AG09309 (cell line): ENCODE measurements at places on chromosomes 11 and 22.

DNA sequence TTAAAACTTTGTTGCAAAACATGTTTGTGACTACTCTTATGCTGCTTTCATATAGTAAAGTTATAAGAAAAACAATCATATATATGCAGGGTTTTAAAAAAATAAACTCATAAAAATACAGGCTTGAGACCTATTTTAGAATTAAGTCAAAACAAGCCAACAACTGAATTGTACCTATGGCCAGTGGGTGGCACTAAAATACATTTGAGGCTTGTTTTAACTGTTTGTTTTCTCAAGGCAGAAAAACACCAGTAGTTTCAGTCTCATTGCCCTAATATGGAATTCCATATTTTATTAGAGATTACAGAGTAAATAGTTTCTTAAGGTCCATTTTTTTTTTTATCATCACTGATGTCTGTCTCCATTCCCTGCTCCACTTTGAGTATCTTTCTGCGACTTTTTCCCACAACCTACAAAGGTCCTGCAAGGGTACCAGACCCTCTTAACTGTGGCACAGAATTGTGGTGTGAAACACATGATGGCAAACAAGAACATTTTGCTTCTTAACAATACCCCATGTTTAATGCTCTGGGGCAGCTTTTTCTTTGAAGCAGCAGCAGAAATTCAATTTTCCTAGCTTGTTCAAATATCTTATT is 8.5 kb upstream of the CCDC89 start:
- DNase-seq = no peak

- DNase-seq = no peak
Observed at GRCh38 chr22:23106344-23106743, 35.4 kb downstream of the RSPH14 start.

GRCh38 chr22:43147821-43148220 is 3.5 kb upstream of the TSPO start:
- no peak for DNase-seq

GRCh38 chr11:35116762-35117640 is 22.0 kb upstream of the CD44 start:
- DNase-seq = peak; percentile 71

- DNase-seq = no peak
Observed at GRCh38 chr11:113332023-113332422, 17.6 kb downstream of the TTC12 start.

DNA sequence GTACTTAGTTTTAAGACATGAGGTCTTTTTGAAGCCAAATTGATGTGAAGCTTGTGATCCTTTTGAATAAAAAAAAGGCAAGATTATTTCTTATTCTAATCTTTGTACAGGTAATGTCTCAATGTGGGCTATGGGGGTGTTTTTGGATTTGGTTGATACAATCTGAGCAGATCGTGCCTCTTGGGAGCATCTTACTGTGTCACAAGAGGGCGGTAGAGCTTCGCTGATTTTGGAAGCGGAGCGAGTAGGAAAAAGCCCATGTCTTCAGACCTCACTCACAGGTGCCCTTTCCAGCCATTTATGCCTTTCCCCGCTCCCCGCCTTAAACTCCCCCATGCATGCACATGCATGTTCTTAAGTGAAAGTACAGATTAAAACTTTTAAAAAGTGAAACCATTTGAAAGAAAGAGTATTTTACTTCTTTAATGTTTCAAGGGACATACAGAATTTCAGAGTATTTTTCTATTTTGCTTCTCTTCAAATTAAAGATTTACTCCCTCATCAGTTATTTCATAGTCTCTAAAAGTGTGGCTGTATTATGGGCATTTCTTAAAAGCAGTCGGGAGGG is 18.8 kb downstream of the DDX25 start:
- peak; percentile 27 for DNase-seq

- DNase-seq = peak; percentile 5
Observed at GRCh38 chr22:24466716-24467328, 28.3 kb upstream of the UPB1 start.

DNA sequence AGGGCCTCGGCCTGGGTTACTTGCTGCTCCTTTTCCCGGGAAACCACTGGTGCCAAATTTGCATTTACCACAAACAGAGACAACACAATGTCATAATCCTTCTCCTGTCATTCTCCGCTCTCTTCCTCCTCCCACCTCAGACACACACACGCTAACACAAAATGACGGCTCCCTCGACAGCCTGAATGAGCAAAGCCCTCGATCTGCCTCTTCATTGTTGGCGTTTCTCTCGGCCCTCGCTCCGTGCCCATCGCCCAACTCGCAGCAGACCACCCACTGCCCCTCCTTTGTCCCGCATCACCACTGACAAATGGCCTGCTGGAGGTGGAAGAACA is 12.5 kb upstream of the TCF20 start:
- DNase-seq = no peak

DNA sequence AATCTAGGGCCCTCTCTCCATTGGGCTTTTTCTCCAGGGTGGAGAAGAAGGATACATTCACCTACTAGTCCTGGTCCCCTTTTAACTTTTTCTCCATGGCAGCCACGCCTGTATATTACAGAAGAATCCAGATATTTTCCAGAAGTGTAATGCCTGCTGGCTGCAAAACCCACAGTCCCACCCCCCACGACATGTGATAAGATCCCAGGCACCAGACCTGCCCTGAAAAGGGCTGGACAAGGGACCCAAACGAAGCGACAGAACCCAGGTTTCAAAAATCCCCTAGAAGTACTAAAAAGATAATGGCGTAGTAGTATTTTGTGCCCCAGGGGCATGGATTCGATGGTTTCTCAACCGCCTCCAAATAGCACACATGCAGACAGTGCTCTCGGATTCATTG is 2.8 kb downstream of the WT1 start:
- no peak for DNase-seq

- no peak for DNase-seq
Observed at GRCh38 chr22:46602025-46602424, 18.2 kb upstream of the GRAMD4 start.

- no peak for DNase-seq
Observed at GRCh38 chr11:47376107-47376524, 2.2 kb downstream of the SPI1 start.

- no peak for DNase-seq
Observed at GRCh38 chr11:75189911-75190310, 39.0 kb downstream of the SLCO2B1 start.

DNA sequence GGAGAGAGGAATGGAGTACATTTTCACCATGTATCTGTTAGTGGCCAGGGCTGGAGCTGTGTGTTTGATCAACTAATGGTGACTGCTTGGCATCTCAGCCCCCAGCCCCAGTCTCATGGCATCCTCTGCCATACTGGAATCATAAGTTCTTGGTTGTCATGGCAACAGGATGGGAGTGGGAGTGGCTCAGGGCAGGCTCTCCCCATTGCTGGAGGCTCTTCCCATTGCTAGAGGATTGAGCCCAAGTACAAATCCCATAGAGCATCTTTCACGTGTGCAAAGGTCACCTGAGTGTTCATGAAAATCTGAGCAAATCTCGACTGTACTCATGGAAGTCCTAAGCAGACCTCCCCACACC is 14.9 kb downstream of the DNAJB13 start:
- DNase-seq = no peak

GRCh38 chr11:2118677-2119076 is 20.5 kb downstream of the IGF2 start:
- DNase-seq = no peak

DNA sequence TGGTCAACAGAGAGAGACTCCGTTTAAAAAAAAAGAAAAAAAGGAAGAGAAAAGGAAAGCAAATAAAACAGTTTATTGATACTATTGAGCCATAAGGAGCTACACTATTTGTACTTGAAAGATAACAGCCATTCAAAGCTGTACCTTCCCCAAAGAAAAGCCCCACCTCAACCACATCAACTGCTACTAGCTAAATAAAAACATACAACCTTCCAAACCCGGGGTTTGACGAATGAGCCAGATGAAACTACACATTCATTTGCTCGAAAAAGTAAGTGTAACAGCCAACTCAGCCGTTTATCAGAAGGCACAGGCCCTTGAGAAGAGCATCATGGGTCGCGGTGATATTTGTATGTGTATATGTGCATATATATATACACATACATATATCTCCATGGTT is 78.4 kb downstream of the SIK3 start:
- no peak for DNase-seq

DNA sequence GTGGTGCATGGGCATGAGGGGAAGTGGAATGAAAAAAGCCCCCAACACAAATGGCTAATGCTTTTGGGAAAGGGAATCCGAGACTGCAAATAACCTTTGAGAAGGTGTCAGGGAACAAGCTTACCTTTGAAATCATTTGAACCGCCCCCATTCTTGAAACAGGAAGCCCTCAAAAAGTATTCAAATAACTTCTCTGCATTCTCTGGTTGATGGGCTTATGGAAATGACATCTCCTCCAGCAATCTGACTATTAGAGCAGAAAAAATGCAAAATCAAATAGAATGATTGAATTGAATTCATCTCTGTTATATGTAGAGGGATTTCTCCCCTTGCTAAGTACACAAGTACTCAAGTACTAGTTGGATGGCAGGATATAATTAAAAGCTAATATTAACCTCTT is 409.9 kb downstream of the TMEM135 start:
- DNase-seq = no peak

GRCh38 chr22:30196880-30197336 is 49.7 kb downstream of the LIF start:
- no peak for DNase-seq

- peak; percentile 63 for DNase-seq
Observed at GRCh38 chr22:40436505-40437431, 66.4 kb downstream of the SGSM3 start.

GRCh38 chr11:58861533-58861932 is 17.0 kb upstream of the GLYATL2 start:
- no peak for DNase-seq

- DNase-seq = no peak
Observed at GRCh38 chr11:64649291-64649697, 58.3 kb downstream of the SLC22A12 start.

DNA sequence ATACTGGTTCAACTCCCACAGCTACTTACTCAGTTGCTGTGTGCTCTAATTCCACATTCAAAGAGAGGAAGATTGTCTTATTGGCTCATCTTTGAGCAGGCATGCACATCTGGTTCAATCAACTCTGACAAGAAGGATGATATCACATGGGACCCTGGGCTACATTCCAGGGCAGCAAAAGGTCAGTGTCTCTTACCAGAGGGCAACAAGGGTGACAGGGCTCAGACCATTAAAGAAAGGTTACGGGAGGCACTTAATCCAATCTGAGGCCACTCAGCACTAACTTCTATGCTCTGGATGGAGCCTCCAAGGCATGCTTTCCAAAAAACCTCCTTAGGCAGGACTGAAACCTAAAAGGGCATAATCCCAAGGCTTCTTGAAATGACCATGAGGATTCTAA is 549.4 kb upstream of the API5 start:
- no peak for DNase-seq

- DNase-seq = no peak
Observed at GRCh38 chr11:47359586-47359985, 7.1 kb upstream of the MYBPC3 start.

DNA sequence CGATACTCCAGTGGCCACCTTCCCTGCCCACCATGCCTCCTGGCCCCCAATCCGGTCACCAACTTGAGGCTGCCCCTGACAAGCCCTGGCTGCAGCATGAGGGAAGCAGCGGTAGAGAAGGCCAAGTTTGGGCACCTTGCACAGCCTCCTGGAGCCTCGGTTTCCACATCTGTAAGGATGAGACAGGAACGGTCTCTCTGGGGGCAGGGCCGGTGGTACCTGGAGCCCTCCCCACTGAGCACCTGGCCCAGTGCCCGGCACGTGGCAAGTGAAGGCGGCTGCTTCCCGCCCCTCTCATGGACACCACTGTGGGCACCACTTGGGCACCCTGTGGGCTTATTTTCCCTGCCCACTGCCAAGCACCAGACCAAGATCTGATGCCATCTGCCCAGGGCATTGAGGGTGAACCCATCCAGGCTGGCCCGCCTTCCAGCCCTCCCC is 77.8 kb downstream of the CDKN1C start:
- DNase-seq = no peak

- DNase-seq = no peak
Observed at GRCh38 chr11:128289048-128289447, 298.3 kb downstream of the ETS1 start.

GRCh38 chr22:24424001-24424900 is 3.1 kb upstream of the ADORA2A start:
- DNase-seq = no peak

GRCh38 chr11:12687740-12688139 is 13.5 kb downstream of the TEAD1 start:
- no peak for DNase-seq

- no peak for DNase-seq
Observed at GRCh38 chr11:13333456-13333957, 55.9 kb downstream of the BMAL1 start.

GRCh38 chr11:45444796-45445195 is 158.7 kb upstream of the SYT13 start:
- DNase-seq = no peak

DNA sequence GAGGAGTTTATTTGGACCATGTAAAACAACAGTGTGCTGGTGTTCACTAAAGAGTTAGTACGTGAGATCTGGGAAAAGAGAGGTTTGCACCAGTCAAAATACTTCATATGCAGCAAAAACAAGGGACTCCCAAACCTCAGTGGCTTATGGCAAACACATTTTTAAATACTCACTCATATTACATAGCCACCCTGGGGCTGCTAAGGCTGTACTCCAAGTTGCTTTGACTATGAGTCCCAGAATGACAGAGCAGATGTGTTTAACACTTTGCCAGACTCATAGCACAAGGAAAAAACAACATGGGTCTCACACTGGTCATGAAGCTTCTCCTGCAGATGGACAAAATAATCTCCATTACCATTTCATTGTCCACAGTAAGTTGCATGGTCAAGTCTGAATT is 202.8 kb upstream of the GRIA4 start:
- DNase-seq = no peak

DNA sequence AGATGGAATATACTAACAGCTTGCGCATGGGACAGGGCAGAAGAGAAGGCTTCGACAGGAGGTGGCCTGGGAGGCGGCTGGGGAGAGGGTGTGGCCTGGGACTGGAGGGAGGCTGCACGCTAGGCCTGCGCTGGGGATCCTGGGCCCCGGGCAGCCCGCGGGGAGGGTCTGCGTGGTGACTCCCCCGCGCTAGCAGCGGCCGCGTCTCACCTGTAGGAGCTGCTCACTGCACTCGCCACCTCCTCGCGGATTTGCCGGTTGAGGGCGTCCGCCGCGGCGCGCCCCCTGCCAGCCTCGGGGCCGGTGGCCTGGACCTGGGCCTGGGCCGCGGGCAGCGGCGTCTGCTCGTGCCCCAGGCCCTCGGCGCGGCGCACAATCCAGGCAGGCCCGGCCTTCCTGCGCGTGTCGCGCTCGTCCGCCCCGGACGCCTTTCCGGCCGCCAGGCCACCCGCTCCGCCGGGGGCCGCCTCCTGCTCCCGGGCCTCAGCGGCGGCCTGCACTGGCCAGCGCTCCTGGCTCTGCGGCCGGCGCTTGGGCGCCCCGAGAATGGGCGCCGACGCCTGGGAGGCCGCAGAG is 1.5 kb downstream of the MAP6 start:
- DNase-seq = no peak

GRCh38 chr11:130672911-130673310 is 224.5 kb downstream of the ADAMTS15 start:
- DNase-seq = no peak

DNA sequence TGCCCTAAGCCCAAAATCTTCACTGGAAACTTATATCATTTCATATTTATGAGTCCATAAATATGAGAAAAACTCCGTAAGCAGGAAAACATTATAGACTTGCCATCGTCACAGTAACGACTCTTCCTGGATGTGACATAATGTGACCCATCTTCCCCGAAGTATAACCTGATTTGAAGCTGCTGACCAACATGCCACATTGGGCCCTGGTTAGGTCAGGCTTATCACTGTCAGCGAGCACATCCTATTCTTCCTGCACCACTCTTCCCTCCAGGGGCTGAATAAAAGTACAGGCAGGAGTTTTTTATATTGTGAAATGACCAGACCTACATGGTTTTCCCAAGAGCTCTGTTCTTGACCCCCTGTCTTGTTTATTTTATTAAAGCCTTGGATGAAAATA is 12.1 kb upstream of the BLID start:
- no peak for DNase-seq
